Naive B cell (primary cell): ENCODE measurements at places on chromosomes 11 and 22. TPM values are rescaled to one million over a fixed set of nuclear protein-coding genes. Genes with fewer than 3 reads are reported as not detected.
A peak's percentile ranks its signal among the peaks of the same experiment; 100 is the strongest.

- H3K27me3 ChIP-seq = no peaks in the 10 kb centered on the region
- no peak overlapping the region for H3K4me3 ChIP-seq
- no peaks in the 10 kb centered on the region for H3K4me1 ChIP-seq
- DNase-seq = no peak
- H3K27ac ChIP-seq = no peak overlapping the region
- no peaks in the 10 kb centered on the region for H3K36me3 ChIP-seq
Observed at GRCh38 chr11:77188633-77189491, 60.8 kb downstream of the MYO7A start.

- no peak overlapping the region for H3K4me3 ChIP-seq
- H3K36me3 ChIP-seq = no peaks in the 10 kb centered on the region
- no peak for DNase-seq
- no peaks in the 10 kb centered on the region for H3K27me3 ChIP-seq
- peaks cover 37% of the 10 kb centered on the region for H3K4me1 ChIP-seq
- H3K27ac ChIP-seq = no peak overlapping the region
Observed at GRCh38 chr11:107849790-107850189, 8.8 kb downstream of the SLC35F2 start.

DNA sequence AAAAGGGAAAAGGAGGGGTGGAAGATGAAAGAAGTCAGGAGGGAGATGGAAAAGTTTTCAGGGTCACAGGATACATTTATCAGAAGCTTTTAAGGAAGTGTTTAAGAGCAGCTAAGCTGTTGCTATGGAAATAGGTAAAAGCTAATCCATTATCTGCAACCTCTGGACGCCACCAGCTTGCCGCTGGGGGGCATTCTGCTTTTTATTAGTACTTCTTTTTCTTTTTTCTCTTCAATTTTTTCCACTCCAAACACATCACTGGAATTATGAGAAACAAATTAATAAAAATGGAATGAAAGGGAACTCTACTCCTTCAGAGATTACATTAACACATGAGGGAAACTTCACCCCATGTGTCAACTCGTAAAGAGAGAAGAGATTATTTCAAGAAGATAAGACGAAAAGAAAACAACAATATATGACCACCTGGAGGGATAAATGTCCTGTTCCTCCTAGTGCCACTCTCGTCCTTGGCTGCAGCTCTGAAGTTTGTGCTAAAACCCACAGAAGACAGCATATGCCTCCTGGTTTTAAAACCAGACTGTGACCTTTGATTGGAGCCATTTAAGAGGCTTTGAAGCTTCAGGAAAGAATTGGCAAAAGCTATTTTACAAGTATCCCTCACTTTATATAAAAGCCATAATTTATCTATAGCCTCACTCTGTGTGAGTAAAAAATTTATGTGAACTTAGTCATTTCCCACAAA is 972.8 kb downstream of the OPCML start:
- no peak overlapping the region for H3K4me3 ChIP-seq
- H3K4me1 ChIP-seq = no peaks in the 10 kb centered on the region
- no peaks in the 10 kb centered on the region for H3K27me3 ChIP-seq
- DNase-seq = no peak
- no peak overlapping the region for H3K27ac ChIP-seq

GRCh38 chr22:20235389-20235991 is 32.6 kb downstream of the RTN4R start:
- no peak overlapping the region for H3K4me3 ChIP-seq
- no peak overlapping the region for H3K27ac ChIP-seq
- peaks cover 10% of the 10 kb centered on the region for H3K4me1 ChIP-seq
- H3K36me3 ChIP-seq = no peaks in the 10 kb centered on the region
- no peaks in the 10 kb centered on the region for H3K27me3 ChIP-seq

DNA sequence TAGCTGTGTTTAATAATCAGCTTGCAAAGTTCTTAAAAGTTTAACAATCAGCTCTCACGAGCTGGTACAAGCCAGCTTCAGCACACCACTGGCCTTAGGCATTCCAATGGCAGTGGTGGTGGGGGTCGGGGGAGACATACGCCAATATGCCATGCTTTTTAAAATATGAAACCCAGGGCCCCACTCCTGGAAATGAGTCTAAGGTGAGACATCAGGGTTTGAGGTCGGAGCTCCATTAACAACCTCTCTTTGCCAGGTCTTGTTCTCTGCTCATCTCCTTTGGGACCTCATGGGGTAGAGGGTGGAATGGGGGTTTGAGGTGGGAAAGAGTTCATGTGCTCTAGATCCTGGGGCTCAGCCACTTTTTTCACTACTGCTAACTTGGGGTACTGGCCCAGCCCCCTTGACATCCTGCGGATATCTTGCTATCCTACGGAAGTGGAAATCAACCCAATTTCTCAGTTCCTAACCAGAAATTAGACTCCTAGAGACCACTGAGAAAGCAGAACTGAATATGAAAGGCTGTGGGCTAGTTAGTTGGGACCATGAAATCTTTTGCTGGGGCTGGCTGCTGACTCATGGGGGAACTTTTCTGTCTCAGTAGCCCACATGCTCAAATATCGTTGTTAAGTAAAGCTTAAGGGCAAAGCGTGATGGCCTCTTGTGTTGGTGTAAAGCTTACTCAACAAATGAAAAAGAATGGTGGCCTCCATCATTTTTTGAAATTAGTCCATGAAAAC is 90.1 kb downstream of the PDHX start:
- H3K27ac ChIP-seq = peak overlapping the region; percentile 67
- no peak overlapping the region for H3K4me3 ChIP-seq
- H3K4me1 ChIP-seq = peaks cover 10% of the 10 kb centered on the region
- DNase-seq = peak; percentile 12
- no peaks in the 10 kb centered on the region for H3K27me3 ChIP-seq

- H3K27ac ChIP-seq = no peak overlapping the region
- no peaks in the 10 kb centered on the region for H3K36me3 ChIP-seq
- peaks cover 35% of the 10 kb centered on the region for H3K27me3 ChIP-seq
- no peaks in the 10 kb centered on the region for H3K4me1 ChIP-seq
- H3K4me3 ChIP-seq = no peak overlapping the region
- no peak for DNase-seq
Observed at GRCh38 chr11:36177836-36178235, 111.4 kb downstream of the COMMD9 start.

Gene BLID
- not detected for polyA plus RNA-seq
